ENCODE measurements at places on chromosomes 7 and 10. TPM values are rescaled to one million over a fixed set of nuclear protein-coding genes. Genes with fewer than 3 reads are reported as not detected.

The SFTPA2 gene
- total RNA-seq = not detected

The EVX1 gene
- total RNA-seq = not detected

The LAMTOR4 gene
- 107 TPM for total RNA-seq

The PAPOLB gene
- total RNA-seq = not detected

The HKDC1 gene
- total RNA-seq = 24.5 TPM

The AKR1C1 gene
- total RNA-seq = 28.4 TPM

The SMO gene
- 36.0 TPM for total RNA-seq

The TLX1 gene
- 2.3 TPM for total RNA-seq

The PCDH15 gene
- 0.07 TPM for total RNA-seq

The CCDC172 gene
- total RNA-seq = not detected

The SPAM1 gene
- not detected for total RNA-seq

The TMEM196 gene
- total RNA-seq = not detected

- DNase-seq = no peak
Observed at GRCh38 chr10:93150289-93150688, 76.6 kb downstream of the CYP26A1 start.

- no peak for DNase-seq
Observed at GRCh38 chr10:113245286-113245685, 295.2 kb downstream of the TCF7L2 start.

DNA sequence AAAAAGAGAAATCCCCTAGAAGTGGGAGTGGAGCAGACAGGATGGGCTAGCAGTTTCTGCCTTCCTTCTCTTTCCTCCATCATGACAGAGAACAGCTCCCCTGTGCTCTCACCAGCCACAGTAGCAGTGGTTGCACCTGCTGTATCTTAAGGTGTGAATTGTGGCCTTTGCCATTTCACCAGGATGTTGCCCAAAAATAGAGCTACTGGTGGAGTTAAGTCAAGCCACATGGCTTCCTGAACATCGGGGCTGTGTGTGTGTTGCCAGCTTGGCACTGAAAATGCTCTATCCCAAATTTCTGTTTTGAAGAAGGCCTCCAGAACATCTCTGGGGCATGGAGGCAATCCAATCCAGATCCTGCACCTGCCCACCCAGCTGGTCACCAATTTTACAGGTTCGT lies 348.7 kb downstream of the EXOC4 start:
- DNase-seq = no peak

- DNase-seq = no peak
Observed at GRCh38 chr7:158805414-158805813, 23.9 kb downstream of the ESYT2 start.

DNA sequence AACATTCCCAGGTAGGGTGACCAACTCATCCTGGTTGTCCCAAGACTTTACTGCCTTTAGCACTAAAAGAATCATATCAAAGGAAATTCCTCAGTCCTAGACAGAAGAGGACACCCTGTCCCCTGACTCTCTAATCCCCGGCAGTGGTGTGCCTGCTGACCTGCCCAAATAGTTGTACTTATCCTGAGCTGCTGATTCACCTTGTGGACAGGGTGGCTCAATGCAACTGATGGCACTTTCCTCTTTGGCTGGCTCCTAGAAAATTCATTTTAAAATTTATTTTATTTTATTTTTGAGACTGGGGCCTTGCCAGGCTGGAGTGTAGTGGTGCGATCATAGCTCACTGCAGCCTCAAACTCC lies 111.7 kb downstream of the JCAD start:
- no peak for DNase-seq

GRCh38 chr7:23467291-23467805 lies 2.9 kb downstream of the IGF2BP3 start:
- no peak for DNase-seq

DNA sequence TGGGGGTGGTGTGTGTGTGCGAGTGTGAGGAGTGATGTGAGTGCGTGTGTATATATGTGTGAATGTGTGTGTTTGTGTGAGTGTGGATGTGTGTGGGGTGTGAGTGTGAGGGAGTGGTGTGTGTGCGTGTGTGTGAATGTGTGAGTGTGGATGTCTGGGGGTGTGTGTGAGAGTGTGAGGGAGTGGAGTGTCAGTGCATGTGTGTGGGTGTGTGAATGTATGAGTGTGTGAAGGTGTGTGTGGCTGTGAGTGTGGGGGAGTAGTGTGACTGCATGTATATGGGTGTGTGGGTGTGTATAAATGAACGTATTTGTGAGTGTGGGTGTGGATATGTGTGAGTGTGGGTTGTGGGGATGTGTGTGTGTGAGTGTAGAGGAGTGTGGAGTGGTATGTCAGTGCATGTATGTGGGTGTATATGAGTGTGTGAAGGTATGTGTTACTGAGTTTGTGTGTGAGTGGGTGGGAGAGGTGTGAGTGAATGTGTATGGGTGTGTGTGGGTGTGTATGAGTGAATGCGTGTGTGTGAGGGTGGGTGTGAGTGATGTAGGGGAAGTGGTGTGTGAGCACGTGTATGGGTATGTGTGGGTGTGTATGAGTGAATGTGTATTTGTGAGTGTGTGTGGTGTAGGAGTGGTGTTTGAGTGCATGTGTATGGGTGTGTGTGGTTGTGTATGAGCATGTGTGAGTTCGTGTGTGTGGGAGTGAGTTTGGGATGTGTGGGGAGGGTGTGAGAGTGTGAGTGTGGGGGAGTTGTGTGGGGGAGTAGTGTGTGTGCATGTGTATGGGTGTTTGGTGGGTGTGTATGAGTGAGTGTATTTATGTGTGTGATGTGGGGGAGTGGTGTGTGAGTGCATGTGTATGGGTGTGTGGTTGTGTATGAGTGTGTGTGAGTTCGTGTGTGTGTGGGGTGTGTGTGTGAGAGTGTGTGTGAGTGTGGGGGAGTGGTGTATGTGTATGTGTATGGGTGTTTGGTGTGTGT lies 28.5 kb upstream of the NUB1 start:
- no peak for DNase-seq

DNA sequence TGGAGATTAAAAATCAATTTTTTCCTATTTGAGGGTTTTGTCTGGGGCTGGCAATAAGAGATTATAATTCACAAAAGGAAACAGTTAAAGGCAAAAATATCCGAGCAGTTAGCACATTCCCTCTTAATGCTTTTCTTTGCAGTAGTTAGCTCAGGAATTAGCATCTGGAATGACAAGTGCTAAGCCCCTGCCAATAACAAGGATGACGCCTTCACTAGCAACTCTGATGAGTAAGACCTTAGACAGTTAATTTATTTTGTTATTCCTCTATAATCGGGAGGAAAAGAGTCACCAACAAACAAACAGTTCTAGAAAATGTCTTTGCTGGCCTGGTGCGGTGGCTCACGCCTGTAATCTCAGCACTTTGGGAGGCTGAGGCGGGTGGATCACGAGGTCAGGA lies 151.3 kb downstream of the TRIL start:
- DNase-seq = no peak

DNA sequence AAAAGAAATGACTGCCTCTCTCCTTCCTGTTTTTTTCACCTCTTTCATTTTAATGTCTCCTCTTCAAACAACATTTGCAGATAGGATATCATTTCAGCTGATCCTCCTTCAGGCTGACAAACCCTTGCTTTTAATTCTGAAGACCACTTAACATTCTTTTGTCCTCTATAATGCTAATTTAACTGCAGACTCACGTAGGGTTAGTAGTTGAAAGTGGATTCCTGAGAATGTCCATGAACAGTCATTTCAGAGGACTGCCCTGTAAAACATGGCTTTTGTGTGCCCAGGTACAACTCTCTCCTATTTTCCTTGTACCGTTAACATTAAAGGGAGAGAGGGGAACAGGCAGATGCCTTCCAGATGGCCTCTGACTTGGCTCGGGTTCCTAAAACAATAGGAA lies 524.4 kb downstream of the SDK1 start:
- DNase-seq = no peak

GRCh38 chr10:44310762-44311562 lies 73.9 kb downstream of the CXCL12 start:
- no peak for DNase-seq

- no peak for DNase-seq
Observed at GRCh38 chr10:11713963-11714362, 28.2 kb upstream of the ECHDC3 start.

DNA sequence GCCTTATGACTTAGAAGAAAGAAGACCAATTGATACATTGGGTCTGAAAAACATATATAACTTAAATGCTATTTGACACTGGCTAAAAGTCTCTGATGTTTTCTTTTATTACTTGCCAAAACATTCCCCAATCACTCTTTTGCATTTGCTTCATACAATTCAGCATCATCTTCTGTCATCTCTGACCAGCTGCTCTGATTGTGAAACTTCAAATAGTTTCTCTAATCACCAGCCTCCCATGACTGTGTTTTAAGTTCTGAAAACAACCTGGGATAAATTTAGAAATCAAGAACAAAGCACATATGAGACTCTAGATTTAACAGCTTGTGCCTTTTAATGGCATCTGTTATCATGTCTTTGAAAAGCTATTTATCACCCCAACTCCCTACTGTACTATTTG lies 208.4 kb upstream of the KCND2 start:
- DNase-seq = no peak

GRCh38 chr10:48429309-48429708 lies 122.8 kb downstream of the MAPK8 start:
- DNase-seq = no peak

DNA sequence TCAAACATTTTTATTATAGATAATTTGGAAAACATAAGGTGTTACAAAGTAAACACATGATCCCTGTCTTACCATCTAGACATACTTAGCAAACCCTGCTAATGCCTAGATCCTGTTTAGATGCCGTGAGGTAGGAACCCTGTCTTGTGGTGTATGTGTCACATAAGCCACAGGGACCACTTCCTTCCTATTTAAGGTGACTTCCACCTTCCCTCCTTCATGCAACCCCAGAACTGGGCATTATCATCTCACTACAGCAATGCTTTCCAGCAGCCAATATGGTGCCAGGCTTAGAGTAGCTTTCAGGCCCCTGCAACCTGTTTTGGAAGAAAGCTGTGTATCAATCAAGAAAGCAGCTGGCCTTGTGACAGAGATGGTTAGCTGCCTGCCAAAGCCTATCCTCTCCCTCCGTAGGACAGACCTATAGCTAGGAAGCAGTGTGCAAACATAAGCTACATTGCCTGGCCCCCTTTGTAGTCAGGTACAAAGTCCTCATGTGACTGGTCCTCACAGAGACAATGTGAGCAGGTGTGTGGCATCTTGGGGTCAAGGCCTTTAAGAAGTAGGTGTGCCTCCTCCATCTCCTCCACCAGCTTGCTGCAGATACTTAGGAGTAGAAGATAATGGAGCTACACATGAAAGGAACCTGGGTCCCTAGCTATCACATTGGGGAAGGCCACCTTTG lies 146.8 kb downstream of the SPAG6 start:
- DNase-seq = no peak

DNA sequence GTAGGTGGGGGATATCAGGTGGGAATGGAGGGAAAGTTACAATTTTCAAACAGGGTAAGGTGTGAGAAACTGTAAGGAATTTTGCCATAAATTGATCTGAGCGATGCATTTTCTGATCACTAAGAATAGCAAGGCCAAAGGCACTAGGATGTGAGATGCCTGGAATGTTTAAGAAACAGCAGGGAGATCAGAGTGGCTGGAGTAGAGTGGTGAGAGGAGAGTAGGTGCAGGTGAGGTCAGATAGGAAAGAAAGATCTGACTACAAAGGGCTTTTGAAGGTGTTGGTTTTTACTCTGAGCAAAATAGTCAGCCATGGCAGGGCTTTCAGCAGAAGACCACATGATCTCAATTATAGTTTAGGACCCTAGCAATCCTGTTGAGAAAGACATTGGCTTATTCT lies 55.0 kb downstream of the HDAC9 start:
- no peak for DNase-seq

GRCh38 chr7:106369352-106369751 lies 84.6 kb upstream of the NAMPT start:
- no peak for DNase-seq

- no peak for DNase-seq
Observed at GRCh38 chr7:41809940-41810576, 107.2 kb upstream of the INHBA start.

Measured in Caco-2 (cell line).